Activated CD8-positive, alpha-beta memory T cell treated with anti-CD3 and anti-CD28 coated beads, Interleukin-2, amount 50 U/mL, for 48 hours (primary cell): ENCODE measurements at places on chromosomes 16 and 17.

DNA sequence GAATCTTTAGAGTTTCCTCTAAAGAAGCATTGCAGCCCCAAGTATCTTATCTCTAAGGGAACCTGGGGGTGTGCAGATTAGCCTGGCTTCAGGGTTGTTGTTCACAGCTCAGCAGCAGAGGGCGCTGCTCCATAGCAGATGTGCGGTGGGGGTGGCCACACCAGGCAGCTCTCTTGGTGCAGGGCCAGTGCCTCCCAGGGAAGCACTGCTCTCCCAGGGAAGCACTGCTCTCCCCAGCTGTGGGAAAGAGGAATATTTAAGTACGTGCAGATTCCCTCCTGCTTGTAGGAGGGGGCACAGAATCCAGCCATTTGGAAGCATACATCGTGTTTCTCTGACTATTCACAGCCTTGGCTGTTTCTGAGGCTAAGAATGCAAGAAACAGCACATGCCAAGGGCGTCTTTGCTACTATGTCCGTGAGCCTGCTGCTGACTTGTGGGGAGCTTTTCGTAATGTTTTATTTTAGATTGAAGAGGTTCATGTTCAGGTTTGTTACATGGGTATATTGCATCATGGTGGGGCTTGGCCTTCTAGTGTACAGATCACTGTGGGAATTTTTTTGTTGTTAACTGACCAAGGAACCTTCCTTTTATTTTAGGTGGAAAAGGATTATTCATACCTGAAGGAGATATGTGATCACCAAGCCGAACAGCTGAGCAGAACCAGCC, 217.8 kb downstream of the SPECC1 start:
- DNase-seq, result peak; percentile 89

- DNase-seq, result no peak
Measured at GRCh38 chr17:66578781-66579489, 256.0 kb upstream of the CACNG5 start.

GRCh38 chr17:75830164-75831031, 13.8 kb downstream of the UNC13D start:
- DNase-seq, result peak; percentile 74

DNA sequence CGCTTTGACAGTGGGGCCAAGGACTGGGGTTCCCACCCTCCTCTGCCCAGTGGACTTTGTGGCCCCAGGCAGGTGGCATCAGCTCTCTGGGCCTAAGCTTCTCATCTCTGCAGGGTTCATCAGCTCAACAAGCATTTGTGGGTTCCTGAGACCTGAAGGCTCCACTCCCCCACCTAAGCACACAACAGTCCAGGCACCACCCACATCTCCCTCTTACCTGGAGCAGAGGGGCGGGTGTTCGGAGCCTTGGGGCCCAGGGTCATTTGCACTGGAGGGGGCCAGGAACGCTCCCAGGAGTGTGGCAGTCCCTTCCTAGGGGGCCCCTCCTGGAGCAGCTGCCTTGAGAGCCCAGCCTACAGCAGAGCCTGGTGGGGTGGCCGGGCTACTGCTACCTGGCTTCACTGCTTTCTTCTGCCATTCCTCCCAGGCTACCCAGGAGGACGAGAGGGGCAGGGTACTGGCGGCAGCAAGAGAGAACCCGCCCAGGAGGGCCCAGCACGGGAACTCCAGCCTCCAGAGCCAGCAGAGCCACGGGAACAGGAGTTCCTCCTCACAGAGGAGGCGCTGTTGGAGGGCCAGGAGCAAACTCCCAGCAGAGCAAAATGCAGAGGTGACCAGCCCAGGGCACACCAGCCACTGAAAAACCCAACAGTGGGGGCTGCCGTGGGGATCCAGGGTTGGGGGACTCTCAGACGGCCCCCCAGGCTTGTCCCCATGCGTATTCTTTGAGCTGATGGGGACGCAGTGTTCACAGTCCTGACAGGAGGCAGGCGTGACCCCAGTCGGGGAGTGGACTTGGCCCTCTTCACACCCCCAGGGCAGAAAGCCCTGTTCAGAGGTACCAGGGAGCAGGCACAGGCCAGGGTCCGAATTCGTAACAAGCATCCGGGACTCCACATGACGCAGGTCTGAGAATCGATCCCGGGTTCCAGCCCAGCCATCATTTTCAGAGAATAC, 35.1 kb upstream of the SLC38A10 start:
- DNase-seq, result no peak

DNA sequence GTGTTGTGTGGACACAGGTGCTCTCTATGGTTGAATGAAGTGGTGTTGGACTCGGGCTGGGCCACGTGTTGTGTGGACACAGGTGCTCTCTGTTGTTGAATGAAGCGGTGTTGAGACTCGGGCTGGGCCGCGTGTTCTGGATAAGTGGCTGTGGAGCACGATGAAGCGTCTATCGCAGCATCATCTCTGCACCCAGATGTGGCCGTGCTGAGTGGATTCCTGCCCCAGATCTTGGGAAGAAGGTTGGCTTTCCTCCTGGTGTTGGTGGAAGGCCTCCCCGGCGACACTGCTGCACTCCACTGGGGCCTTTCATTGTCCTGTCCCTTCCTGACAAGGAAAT, 69.1 kb downstream of the RPTOR start:
- DNase-seq, result no peak

GRCh38 chr16:26816885-26817571, 249.7 kb upstream of the C16orf82 start:
- DNase-seq, result no peak

- peak; percentile 55 for DNase-seq
Measured at GRCh38 chr16:72203401-72203800, 31.4 kb upstream of the PMFBP1 start.

GRCh38 chr16:78324649-78325285, 225.3 kb downstream of the WWOX start:
- no peak for DNase-seq

- DNase-seq, result no peak
Measured at GRCh38 chr16:69741519-69741918, 13.2 kb downstream of the NOB1 start.

DNA sequence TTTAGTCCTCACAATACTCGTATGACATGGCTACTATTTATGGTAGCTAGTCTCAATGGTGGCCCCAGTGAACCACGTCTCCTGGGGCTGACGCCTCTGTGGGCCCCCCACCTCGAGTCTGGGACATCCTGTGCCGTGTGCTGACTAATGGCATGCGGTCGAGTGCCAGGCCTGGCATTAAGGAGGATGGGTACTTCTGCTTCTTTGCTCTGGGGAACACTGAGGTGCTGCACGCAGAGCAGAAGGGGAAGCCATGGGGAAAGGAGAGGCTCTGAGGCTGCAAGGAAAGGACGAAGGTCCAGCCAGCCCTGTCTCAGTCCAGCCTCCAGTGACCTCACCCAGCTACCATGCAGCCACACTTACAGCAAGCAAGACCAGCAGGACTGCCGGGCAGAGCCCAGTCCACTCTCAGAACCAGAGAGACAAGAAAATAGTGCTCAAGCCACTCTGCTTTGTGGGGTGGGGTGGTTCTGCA, 5.7 kb upstream of the MPRIP start:
- no peak for DNase-seq

GRCh38 chr17:43809121-43809520, 23.8 kb downstream of the MPP3 start:
- DNase-seq, result no peak

GRCh38 chr16:56625943-56626654, 518 bp downstream of the MT1E start:
- no peak for DNase-seq

- no peak for DNase-seq
Measured at GRCh38 chr17:50052822-50053653, 2.9 kb upstream of the ITGA3 start.

DNA sequence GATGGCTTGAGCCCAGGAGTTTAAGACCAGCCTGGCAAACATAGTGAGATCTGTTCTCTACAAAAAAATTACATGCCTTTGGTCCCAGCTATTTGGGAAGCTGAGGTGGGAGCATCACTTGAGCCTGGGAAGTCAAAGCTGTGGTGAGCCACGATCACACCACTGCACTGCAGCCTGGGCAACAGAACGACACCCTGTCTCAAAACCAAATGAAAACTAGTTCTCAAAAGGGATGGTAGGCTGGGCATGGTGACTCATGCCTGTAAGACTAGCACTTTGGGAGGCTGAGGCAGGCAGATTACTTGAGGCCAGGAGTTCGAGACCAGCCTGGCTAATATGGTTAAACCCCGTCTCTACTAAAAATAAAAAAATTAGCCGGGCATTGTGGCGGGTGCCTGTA, 31.1 kb downstream of the PPM1D start:
- DNase-seq, result no peak

DNA sequence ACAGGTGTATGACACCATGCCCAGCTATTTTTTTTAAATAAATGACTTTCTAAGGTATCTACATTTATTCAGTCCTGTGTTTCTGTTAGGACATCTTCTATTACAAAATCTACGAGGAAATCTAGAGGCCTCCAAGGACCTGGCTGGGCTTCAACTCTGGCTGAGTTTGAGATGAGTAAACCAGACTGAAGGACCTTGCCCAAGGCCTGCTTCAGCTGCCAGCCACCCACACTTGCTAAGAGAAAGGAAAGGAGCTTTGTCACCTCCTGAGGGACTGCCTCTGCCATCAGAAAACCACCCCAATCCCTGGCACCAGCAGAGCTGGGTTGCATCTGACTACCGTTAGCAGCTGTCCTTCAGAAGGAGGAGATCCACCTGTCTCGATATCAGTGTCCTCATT, 1.3 kb upstream of the MYO1D start:
- no peak for DNase-seq

DNA sequence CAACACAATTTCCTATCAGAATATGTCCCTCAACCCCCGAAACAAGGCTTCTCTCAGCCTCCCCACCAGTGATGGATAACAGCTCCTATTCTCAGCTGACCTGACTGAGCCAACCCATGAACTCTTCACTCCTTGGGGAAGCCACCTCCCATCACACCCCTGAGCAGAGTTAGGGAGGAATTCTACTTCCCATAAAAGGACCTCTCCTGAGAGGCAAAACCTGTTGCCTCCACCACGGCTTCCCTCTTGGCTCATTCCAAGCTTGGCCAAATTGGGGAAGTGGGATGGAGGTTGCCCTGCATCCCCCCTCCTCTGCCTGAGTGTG, 5.7 kb upstream of the RASL10B start:
- DNase-seq, result no peak

DNA sequence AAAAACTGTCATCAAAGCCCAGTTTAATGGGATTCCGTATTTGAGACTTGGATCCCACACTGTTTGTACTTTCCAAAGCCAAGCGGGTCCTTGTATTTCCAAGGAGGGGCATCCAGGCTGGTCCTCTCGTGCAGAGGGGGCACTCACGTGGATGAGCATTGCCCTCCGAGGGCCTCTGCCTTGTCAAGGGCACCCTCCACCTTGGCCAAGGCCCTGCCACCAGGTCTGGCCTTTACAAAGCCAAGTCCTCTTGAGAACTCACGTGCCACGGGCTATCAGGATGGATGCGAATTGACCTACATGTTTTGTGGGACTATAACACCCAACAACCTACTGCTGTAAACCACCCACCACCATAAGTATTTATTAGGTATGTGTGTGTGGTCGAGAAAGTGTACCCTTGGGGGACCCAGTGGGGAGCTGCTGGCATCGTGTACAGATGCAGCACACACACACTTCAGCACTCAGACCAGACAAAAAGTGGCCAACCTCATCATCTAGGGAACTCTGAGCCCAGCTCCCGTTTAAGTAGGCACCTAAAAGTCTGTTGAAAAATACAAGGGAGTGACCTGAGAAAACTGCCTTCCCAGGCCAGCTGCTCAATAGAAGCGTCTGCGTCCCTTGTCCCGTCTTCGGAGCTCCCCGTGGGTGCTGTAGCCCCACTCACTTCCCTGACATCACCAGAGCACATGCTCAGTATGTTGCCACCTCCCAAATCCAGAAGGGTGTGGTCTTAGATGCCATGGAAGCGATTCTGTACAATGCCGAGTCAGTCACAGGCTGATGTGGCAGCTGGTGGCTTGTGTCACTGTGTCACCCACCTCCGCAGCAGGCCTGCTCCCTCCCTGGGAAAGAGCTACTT, 12.9 kb downstream of the MAP1LC3B start:
- DNase-seq, result no peak

GRCh38 chr17:28363776-28364650, 986 bp downstream of the SEBOX start:
- DNase-seq, result no peak

DNA sequence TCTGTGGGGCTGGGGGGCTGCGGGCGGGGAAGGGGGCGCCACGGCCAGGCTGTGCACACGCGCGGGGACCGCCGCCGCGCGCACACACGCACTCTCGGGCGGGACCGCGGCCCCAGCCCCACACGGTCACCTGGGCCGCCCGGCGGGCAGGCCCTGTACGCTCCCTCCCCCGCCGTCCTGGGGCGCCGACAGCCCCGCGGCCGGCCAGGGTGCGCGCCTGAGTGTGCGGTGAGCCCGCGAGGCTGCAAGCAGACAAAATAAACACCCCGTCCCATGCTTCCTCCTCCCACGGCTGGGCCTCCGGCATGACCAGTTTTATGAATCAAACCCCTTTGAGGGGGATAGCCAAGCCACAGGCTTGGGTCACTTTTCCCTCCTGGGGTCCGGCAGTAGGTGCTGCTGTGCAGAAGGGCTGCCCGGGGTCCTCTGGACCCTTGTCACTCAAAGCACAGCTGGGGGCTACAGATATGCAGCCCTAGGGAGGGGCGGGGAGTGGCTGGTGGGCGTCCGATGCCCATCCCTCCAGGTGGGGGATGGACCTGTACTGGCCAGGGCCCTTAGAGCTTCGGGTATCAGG, 441 bp downstream of the VASN start:
- peak; percentile 63 for DNase-seq
